Small intestine (tissue), 16 donors: ENCODE measurements at places on chromosomes 2 and 18. TPM values are rescaled to one million over a fixed set of nuclear protein-coding genes. Genes with fewer than 3 reads are reported as not detected.
A peak's percentile ranks its signal among the peaks of the same experiment; 100 is the strongest.

- no peaks in the 10 kb centered on the region for H3K27me3 ChIP-seq
- H3K4me1 ChIP-seq: no peaks in the 10 kb centered on the region
- no peaks in the 10 kb centered on the region for H3K36me3 ChIP-seq
Observed at GRCh38 chr2:101613056-101613704, 84.3 kb upstream of the MAP4K4 start.

Gene ERCC3
- 13.8 TPM for polyA plus RNA-seq

- H3K36me3 ChIP-seq: no peaks in the 10 kb centered on the region
- no peak for DNase-seq
- H3K4me3 ChIP-seq: peak within 1 kb of the TSS; percentile 25
- H3K27me3 ChIP-seq: peaks cover 55% of the 10 kb centered on the region
- H3K4me1 ChIP-seq: peaks cover 4% of the 10 kb centered on the region
- H3K27ac ChIP-seq: no peak within 1 kb of the TSS
Observed at GRCh38 chr18:32772581-32773381, at the start of gene KLHL14. KLHL14 (minus strand) TSS chr18:32773023; CDS start chr18:32770591, 2,432 bp downstream.

GRCh38 chr2:179686718-179687342 lies 174.6 kb downstream of the ZNF385B start:
- no peaks in the 10 kb centered on the region for H3K4me1 ChIP-seq
- no peak overlapping the region for H3K4me3 ChIP-seq
- no peaks in the 10 kb centered on the region for H3K36me3 ChIP-seq
- no peaks in the 10 kb centered on the region for H3K27me3 ChIP-seq
- no peak overlapping the region for H3K27ac ChIP-seq

Gene CHRND
- 0.53 TPM for polyA plus RNA-seq

Gene EGR4
- 0.04 TPM for polyA plus RNA-seq

- peak overlapping the region; percentile 96 for H3K27ac ChIP-seq
- peaks cover 42% of the 10 kb centered on the region for H3K4me1 ChIP-seq
- H3K36me3 ChIP-seq: no peaks in the 10 kb centered on the region
- no peak overlapping the region for H3K4me3 ChIP-seq
- peak; percentile 86 for DNase-seq
Observed at GRCh38 chr2:16201848-16202247, 261.5 kb downstream of the MYCN start.

GRCh38 chr2:134174711-134175110 lies 79.2 kb upstream of the MGAT5 start:
- no peaks in the 10 kb centered on the region for H3K27me3 ChIP-seq
- no peaks in the 10 kb centered on the region for H3K36me3 ChIP-seq
- DNase-seq: no peak
- H3K4me3 ChIP-seq: no peak overlapping the region
- peaks cover 11% of the 10 kb centered on the region for H3K4me1 ChIP-seq

- no peaks in the 10 kb centered on the region for H3K36me3 ChIP-seq
- H3K27ac ChIP-seq: no peak overlapping the region
- H3K4me3 ChIP-seq: no peak overlapping the region
- no peaks in the 10 kb centered on the region for H3K4me1 ChIP-seq
- peaks cover 8% of the 10 kb centered on the region for H3K27me3 ChIP-seq
Observed at GRCh38 chr2:95068256-95068655, 42.7 kb downstream of the MAL start.

Gene CDH20
- not detected for polyA plus RNA-seq

Gene PKDCC
- polyA plus RNA-seq: 7.8 TPM

Gene MC4R
- not detected for polyA plus RNA-seq

GRCh38 chr2:2779727-2780126 lies 448.7 kb upstream of the MYT1L start:
- H3K4me3 ChIP-seq: no peak overlapping the region
- no peak for DNase-seq
- H3K27ac ChIP-seq: no peak overlapping the region
- H3K4me1 ChIP-seq: no peaks in the 10 kb centered on the region
- H3K36me3 ChIP-seq: no peaks in the 10 kb centered on the region

- H3K4me1 ChIP-seq: no peaks in the 10 kb centered on the region
- H3K27ac ChIP-seq: no peak overlapping the region
Observed at GRCh38 chr2:94970353-94970752, 55.2 kb upstream of the MAL start.

- H3K36me3 ChIP-seq: peaks cover 8% of the 10 kb centered on the region
- H3K4me1 ChIP-seq: peaks cover 14% of the 10 kb centered on the region
- no peak overlapping the region for H3K27ac ChIP-seq
- DNase-seq: peak; percentile 24
- no peak overlapping the region for H3K4me3 ChIP-seq
- no peaks in the 10 kb centered on the region for H3K27me3 ChIP-seq
Observed at GRCh38 chr2:135149251-135149650, 97.2 kb downstream of the RAB3GAP1 start.

GRCh38 chr2:186590759-186591505 lies 1.1 kb downstream of the ITGAV start:
- peak overlapping the region; percentile 99 for H3K27ac ChIP-seq
- H3K4me1 ChIP-seq: peaks cover 6% of the 10 kb centered on the region
- DNase-seq: peak; percentile 61
- H3K36me3 ChIP-seq: no peaks in the 10 kb centered on the region
- H3K27me3 ChIP-seq: no peaks in the 10 kb centered on the region
- H3K4me3 ChIP-seq: peak overlapping the region; percentile 67

Gene FSHR
- polyA plus RNA-seq: not detected

Gene SPP2
- polyA plus RNA-seq: not detected

DNA sequence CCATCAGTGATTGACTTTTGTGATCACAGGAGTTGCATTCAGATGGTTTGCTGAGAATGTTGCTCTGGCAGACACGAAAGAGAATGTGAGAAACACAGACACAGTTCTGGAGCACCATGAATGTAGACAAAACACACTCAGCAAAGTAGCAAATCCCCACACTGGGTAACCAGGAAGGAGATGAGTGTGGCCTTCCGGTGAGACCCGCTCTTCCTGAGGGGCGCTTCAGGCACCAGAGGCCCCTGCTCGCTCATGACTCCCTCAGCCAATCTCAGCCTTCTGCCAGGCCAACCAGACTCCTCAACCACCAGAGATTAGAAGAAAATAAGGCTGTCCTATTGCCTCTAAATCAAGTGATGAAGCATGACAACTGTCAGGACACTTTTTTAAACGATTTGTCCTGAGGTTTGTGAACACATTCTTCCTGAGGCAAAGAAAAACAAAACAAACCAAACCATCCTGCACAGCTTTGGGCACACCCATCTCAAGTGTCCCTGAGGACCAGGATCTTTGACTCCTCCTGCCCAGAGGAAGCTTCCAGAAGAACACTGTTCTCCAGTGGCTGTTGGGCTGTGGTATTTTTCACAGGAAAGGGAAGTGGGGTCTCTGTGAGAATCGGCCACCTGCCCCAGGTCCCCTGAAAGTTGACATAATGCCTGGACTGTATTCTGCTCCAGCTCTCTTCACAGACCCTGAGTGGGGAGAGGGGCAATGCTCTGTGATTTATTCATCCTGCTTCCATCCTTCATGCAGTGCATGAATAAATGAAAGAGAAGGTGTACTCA lies 152.8 kb downstream of the BCL11A start:
- H3K27me3 ChIP-seq: no peaks in the 10 kb centered on the region
- no peak for DNase-seq
- H3K4me3 ChIP-seq: no peak overlapping the region
- no peak overlapping the region for H3K27ac ChIP-seq
- no peaks in the 10 kb centered on the region for H3K36me3 ChIP-seq

DNA sequence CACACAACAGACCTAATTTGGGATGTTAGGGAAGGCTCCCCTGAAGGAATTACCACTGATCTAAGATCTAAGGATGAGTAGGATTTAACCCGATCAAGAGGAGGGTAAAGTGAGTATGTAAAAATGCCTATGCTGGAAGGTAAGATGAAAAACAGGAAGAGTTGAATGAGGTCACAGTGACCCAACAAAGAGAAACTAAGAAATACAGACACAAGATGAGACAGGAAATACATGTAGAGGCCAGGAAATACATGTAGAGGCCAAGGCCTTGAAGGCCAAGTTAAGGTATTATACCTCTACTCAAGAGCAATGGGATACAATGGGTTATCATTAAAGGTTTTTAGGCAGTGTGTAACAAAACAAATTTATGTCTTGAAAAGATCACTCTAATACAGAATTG lies 131.6 kb upstream of the TANK start:
- no peak overlapping the region for H3K27ac ChIP-seq
- H3K27me3 ChIP-seq: no peaks in the 10 kb centered on the region
- H3K36me3 ChIP-seq: no peaks in the 10 kb centered on the region
- H3K4me3 ChIP-seq: no peak overlapping the region
- no peaks in the 10 kb centered on the region for H3K4me1 ChIP-seq

DNA sequence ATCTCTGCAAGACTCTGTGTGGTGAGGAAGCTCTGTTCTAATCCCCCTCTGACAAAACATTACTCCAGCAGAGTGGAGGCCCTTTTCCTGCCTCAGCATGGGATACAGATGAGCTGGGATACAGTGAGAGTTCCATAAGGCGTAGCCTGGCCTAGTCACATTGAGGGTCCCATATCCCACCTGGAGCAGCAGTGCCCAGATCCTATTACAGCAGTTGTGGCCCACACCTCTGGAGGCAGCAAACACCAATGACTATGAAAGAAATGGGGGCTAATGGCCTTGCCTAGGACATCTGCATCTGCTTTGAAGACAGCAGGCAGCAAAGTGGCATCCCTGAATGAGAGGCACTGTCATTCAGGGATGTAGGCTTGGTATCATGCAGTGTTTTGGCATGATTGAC lies 534.5 kb downstream of the TDRD15 start:
- no peak for DNase-seq
- H3K27me3 ChIP-seq: no peaks in the 10 kb centered on the region
- no peaks in the 10 kb centered on the region for H3K36me3 ChIP-seq
- no peak overlapping the region for H3K27ac ChIP-seq
- no peaks in the 10 kb centered on the region for H3K4me1 ChIP-seq
- H3K4me3 ChIP-seq: no peak overlapping the region

Gene OR6B2
- polyA plus RNA-seq: not detected
